ENCODE measurements at places on chromosomes 2 and 18.

DNA sequence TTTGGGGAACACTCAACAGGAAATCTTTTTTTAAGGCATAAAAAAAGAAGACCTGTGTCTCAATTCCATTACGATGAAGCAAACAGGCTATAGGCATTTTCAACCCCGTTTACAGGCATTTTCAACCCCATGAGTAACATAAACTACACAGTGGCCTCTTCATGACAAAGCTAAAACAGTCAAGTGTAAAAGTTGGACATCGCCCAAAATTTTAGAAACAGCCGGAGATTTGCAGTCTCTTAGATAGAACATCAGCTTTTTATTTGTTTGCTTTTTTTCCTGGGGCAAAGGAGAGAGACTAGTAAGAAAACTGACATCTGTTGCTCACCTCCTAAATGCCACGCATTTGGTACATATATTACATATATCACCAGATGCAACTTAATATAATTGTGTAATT is 173.7 kb downstream of the CMPK2 start:
- DNase-seq = no peak

GRCh38 chr2:142997231-142997630 is 119.8 kb downstream of the KYNU start:
- DNase-seq = no peak

DNA sequence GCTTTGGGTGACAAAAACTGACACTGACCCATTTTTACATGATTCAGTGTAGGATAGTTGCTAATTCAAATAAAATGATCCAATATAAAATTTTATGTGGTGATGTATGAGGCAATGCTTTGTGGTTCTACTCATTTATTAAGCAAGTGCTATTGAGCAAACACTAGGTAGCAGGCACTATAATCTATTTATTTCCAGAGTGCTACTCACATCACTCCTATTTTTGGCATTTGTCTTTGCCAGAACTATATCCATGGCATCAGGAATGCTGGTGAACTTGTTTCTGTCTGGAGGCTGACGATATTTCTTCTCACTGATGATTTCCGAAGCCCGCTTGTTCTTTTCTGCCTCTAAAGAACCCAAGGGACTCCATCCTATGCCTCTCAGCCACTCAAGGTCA is 84.3 kb downstream of the NEB start:
- no peak for DNase-seq

- no peak for DNase-seq
Measured at GRCh38 chr18:45111502-45111848, 430.8 kb downstream of the SETBP1 start.

GRCh38 chr2:118854507-118855345 is 7.3 kb upstream of the EN1 start:
- no peak for DNase-seq

DNA sequence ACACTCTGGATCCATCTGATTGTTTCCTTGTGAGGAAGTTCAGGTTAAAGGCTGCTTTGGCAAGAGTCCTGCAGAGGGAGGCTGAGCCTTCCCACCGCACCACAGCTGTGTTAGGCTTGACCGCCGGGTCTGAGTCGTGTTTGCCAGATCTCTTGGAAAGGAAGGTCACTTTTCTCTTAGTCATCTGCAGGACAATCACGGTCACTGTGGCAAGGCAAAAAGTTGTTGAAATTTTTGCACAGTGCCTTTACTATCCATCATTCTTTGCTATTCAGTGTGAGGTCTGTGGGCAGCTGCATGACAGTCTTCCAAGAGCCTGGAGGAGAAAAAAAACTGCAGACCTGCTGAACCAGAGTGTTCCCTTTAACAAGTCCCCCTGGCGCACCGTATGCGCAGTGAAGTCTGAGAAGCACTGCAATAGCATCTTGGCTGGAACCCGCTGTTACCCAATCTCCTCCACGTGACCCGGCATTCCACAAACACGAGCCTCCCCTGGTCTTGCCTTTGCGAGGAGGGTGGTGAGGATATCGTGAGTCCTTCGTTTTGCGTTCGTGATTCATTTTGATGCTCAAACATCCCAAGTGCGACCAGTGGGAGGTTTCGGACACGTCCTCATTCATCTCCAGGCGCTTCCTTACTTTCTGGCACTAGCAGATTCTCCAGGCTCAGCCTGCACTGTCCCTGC is 23.0 kb downstream of the BIN1 start:
- peak; percentile 86 for DNase-seq

- no peak for DNase-seq
Measured at GRCh38 chr2:228869636-228870264, 401.3 kb downstream of the PID1 start.

DNA sequence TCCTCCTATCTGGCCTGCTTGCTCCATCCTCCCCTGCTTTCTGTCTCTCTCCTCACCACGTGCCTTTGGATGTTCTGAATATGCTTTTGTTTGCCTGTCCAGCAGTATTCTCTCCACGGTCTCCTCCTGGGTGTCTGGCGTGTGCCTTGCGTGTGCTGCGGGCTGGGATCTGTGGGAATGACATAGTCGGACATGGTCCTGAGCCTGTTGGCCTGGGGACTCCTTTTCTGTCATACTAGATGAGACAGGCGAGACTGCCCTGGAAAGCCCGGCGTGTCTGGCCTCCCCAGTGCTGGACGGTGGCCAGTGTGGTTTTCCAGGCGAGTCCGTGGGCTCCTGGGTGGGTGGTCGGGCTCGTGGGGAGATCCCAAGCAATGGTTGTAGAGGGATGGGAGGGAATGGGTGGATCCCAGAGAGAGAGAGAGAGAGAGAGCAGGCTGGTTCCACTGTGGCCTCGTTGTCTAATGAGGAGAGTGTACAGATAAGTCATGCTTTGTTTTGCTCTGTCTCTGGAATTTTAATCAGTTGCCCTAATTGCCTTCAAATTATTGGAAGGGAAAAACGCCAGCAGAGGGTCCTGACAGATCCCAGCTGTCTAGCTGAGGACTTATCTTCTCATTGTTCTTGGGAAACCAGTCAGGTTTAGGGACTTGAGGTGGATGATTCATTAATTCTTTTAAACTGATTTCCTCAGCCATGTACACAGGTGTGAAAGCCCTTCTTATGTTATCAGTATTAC is 58.3 kb downstream of the HPCAL1 start:
- DNase-seq = no peak
